ENCODE measurements at places on chromosomes 1 and 21.

DNA sequence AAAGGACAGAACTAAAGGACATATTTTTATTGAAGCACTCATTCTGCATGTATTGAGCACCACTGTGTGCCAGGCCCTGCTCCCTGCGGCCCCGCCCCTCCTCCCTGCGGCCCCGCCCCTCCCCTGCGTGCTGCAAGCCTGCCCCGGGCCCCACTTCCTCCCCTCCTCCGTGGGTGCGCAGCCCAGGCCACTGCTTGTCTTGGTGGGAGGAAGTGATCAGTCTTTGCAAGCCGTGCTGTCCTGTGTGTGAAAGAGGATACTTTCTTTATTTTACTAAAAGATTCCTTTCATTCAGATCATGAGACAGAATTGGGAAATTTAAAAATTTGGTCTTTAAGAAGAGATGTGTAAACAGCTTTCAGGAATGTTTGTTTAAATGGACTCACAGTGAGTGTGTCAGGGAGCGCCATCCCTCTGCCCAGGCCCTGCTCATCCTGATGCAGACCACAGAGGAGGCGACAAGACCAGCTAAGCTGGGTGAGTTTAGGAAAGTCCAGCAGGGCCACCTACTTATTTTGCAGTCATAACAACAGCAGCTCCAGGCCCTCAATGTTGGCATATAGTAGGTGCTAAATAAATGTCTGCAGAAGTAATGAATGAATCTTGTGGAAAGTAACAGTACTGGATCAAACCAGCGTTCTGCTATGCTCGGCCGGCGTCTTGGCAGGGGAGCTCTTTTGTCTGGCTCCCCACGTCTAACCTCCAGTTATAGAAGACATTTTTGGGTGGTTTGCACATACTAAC lies 88.3 kb upstream of the SELENON start:
- DNase-seq, result no peak

- no peak for DNase-seq
Observed at GRCh38 chr1:85596947-85597346, 16.4 kb downstream of the CCN1 start.

DNA sequence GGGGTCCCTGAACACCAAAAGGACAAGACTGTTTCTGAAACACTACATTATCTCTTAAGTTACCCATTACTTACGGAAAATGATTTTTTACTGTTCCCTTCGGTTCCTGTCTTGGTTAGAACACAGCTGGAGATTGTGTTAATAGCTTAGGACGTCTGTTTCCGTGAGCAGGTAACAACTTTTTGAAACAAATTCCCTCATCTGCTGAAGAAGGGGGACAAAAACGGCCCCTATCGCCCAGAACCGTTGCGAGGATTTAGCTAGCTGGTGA lies 67.8 kb downstream of the SLC35A3 start:
- no peak for DNase-seq

GRCh38 chr1:37078866-37079265 lies 44.6 kb upstream of the GRIK3 start:
- no peak for DNase-seq

DNA sequence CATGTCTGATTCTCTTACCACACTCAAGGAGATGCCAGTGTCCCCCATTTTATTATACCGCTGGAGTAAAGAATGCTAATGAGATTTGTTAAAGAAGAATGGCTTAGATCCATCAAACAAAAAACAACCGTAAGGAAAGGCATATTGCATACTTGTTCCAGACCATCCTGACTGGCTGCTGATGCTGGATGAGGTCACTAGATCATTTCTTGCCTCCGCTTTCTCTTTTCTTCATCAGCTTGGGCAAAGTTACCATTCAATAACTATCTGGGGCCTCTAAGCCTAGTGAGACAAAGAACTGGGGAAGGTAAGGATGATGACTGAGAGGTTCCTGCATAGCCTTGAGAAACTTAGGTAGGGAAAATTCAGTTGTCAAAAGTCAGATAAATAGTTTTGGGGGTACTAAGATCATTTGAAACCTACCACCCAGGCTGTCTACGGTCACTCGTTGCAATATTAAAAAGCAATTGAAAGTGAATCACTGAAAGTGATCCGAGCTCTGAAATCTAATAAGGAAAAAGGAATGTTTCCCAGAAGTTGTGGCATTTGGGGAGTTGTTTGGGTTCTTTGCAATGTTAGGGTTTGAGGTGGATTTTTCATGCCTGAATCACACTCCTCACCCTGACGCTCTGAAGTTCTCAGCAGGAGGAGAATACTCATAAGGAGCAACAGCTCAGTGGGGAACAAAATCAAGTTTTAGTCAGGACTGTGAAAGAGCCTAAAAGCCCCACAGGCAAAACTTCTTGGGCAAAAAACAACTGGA lies 176.8 kb downstream of the HHIPL2 start:
- no peak for DNase-seq

Measured in dorsolateral prefrontal cortex (tissue), 122 donors.